M059J (cell line): ENCODE measurements at places on chromosomes 2 and 18. TPM values are rescaled to one million over a fixed set of nuclear protein-coding genes. Genes with fewer than 3 reads are reported as not detected.

Gene MROH2A
- total RNA-seq = not detected in 2 replicates

Gene CCDC148
- 0.79 TPM in 1 of 2 replicates, not detected in the other for total RNA-seq

Gene AP1S3
- 3.0 and 5.4 TPM in 2 replicates for total RNA-seq

Gene ARHGEF33
- total RNA-seq = 0.02 TPM in 1 of 2 replicates, not detected in the other

Gene ACADL
- total RNA-seq = not detected in 2 replicates

Gene VWC2L
- total RNA-seq = 0.02 TPM in 1 of 2 replicates, not detected in the other

Gene ZNF804A
- total RNA-seq = 1.1 and 1.6 TPM in 2 replicates

DNA sequence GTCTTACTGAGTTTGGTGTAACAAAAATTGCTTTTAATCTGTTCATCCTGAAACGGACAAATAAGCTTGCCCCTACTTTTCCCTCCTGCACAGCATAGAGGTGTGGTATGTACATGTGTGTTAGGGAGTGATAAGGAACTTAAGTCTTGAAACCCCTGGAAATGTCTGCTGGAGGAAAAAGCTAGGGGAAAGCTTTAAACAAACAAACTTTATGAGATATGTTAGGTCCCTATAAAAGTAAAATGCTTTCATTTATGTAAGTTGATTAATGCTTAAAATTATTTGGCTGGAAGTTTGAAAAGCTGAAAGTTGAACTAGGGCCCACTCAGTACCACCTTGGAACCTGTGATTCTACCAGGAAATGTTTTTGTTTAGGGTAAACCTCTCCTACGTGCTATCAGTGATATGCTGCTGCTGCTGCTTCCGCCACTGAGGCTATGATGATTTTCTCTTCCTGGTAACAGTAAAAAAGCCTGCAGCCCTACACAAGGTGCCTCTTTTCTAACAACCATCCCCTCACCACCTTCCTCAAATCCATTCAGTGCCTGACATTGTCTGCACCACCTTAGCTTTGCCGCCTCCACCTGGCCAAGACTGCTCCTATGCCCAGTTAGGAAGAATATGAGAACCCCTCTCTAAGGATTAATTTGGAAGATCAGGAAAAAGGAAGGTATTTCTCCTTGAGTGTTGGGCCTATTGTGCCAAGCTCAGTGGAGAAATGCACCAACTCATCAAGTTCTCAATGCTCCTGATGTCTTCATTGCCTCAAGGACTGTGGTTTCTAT is 2.5 kb upstream of the YES1 start:
- DNase-seq = no peak

- peak; percentile 88 for DNase-seq
Measured at GRCh38 chr18:22348521-22349316, 69.0 kb downstream of the CTAGE1 start.

GRCh38 chr2:4175343-4175742 is 472.0 kb downstream of the DCDC2C start:
- DNase-seq = no peak

DNA sequence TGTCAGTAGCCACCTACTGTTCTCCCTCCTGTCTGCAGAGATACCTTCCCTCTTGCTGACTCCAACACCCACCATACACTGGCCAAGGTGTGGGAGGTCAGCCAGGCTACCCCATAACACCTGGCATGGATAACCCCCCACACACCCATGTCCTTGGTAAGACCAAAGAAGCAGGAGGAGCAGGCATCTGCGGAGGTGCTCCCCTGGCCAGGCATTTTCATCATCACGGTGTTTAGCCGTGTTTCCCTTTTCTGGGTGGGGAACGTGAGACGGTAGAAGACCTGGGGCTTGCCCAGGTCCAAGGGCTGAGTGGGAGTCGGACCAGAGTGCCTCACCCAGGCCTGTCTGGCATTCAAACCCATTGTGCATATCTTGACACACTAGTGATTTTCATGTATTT is 150.3 kb downstream of the SMAD7 start:
- no peak for DNase-seq

DNA sequence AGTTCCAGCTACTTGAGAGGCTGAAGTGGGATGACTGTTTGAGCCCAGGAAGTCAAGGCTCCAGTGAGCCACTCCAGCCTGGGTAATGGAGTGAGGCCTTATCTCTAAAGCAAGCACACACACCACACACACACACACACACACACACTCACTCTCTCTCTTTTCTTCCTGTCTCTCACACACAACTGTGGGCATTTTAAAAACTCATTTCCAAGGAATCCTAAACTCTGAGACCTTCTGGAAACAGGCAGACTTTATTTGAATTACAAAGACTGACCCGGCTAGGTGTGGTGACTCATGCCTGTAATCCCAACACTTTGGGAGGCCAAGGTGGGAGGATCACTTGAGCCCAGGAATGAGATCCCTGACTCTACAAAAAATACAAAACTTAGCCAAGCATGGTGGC is 21.3 kb downstream of the WDSUB1 start:
- peak; percentile 86 for DNase-seq

DNA sequence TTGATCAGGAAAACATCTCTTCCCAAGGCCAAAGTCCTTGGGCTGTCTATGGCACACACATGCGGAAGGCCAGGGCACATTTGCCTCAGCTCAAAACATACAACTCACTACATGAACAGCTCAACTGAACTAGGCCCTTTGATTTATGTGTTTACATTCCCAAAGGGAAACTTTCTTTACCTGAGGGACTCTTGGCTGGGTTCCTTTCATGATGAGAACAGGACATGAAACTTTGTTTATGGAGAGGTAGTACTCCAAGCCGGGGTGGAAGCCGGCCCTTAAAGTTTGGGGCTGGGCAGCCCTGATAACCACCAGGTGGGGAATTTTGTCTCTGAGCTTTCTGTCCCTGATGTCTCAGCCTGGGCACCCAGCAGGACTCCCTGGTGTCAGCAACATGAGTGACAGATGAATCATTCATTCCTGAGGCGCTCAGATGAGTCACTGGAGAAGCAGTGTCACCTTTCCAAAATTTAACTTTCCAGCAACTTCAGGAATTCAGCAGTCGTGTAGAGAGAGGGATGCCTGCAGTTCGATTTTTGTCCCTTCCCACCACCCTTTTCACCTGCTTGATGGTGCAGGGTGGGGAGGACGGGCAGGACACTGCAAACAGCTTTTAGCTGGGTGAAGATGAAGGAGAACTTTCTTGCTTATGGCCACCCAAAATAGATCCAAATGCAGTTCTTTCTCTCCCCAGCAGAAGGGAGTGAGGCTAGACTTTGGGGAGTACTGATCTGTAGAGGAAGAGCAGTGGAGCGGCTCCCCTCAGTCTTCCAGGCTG is 331.6 kb downstream of the DYSF start:
- DNase-seq = peak; percentile 88

DNA sequence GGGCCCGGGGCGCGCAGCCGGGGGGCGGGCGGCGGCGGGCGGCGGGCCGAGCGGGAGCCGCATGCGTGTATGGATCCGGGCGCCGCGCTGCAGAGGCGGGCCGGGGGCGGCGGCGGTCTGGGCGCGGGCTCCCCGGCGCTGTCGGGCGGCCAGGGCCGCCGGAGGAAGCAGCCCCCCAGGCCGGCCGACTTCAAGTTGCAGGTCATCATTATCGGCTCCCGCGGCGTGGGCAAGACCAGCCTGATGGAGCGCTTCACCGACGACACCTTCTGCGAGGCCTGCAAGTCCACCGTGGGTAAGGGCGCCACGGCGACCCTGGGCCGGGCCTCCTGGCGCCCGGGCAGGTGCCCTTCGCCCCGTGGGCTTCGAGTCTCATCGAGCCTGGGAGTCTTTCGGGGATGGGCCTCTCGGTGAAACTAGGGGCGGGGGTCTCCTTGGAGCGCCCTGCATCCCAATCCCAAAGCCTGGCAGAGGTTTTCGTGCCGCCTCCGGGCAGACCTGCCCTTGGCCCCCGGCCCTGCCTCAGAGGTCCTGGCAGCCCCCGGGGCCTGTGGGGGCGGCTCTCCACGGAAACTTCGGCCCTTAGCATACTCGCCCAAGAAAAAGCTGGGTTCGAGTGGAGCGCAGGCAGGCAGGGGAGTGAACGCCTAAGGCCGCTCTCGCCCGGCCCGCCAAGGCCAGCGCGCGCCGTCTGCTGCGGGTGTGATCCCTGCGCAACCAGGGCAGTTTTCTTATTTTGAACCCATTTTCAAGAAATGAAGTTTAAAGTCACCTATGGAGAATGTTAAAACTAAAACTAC is 622 bp downstream of the RAB12 start:
- DNase-seq = peak; percentile 16

DNA sequence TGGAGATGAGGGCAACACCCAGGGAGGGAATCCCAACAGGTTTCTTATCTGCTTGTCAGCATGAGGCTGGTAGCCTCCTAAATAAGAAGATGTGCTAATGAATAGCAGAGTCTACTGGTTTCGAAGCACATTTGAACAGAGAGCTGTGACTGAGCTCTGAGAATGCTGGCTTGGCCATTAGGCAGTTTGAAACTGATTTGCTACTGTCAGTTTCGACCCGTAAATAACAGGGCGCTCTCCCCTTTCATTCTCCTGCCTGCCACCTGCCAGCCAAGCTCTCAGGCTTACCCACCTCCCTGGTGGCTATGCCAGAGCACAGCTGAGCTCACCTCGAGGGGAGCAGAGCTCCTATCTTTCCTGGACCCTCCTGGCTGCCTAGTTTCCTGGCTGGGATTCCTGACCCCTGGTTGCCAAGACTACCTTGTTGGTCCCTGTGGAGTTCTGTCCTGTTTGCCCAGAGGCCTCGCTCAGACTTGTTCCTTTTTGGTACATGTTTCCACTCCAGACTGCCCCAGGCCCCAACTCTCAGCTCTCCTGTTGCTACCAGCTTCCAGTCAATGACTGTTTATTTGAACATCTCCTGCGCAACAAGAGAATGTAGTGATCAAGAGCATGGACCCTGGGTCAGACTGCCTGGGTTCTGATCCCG is 102.3 kb upstream of the ALPP start:
- DNase-seq = no peak

DNA sequence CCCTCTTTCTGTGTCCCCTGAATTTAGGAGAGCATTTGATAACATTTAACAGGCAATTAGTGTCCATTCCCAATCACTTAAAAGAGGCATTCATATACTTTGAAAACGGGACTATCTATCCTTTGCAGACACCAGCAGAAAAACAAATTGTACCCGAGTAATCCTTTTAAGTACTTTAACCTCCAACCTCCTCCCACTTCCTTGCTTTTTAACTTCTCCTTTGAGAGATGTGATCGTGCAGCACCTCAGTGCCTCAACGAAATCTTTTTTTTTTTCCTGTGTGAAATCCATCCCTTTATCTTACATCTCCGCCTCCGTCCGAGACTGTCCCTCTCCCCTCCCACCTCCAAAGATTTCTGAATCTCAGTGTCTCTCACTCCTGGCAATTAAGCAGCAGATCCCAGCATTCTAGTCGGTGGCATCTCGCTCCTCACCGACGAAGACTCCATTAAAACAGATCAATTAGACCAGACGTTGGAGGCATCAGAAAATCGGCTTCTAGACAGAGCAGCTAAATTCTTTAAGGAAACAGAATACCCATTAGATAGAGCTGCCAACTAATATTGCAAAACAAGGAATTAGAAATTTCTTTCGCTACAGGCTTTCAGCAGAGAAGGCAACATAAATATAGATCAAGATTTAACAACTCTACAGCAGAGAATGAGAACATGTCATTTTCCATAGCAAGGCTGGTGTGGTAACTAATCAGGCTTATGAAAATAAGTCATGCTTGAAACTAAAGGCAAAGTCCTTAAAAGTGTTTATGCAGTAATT is 1.9 kb upstream of the TMEFF2 start:
- no peak for DNase-seq

DNA sequence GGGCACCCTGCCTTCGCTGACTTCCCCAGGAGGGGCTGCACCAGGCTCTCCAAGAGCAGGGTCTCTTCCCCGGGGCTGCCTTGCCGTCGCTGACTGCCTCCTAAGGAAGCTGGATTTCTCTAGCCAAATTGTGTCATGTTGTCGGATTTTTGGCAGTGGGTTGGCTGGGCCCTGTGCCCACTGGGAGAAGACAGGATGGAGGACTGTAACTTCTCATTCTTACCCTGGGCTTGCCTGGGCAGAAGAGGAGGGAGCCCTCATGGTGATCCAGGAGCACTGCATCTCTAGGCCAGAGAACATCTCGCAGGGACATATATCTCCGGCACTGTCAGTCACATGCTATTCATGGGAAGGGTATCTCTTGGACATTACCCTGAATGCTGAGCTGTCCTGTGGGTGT is 6.3 kb downstream of the MYO7B start:
- DNase-seq = no peak

GRCh38 chr2:206392118-206392517 is 51.2 kb upstream of the ADAM23 start:
- peak; percentile 41 for DNase-seq

DNA sequence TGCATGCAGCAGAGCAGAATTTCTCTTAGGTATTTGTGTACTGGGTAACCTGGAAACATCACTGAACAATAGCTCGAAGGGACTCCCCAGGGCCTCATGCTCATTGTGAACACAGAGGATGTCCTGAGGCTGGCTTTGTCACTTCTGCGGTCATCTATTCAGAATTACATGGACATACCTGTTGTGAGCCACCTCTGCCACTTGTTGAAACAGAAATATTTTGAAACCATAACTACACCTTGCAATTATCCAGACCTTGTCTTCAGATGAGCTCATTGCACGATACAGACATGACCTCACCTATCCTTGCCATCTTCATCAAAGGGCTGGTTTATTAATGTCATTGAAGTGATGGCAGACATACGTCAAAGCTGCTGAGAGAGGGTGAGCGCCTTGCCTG is 23.4 kb upstream of the CREG2 start:
- DNase-seq = peak; percentile 77

DNA sequence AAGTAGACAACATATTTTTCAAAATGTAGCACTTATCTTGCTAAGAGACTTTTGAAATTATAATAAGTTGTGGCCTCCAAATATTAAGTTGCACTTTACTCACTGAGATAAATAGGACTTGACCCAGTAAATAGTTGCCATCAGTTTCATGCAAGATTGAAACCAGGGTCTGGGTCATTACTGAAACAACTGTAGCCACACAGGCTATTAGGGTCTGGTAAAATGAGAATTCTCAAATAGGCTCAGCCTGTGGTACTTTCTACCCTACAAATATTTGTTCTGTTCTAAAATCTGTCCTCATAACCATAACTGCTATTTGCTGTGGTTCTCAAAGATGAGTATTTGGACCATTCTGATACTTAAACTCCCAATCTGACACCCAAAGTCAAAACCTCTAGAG is 115.4 kb upstream of the STK17B start:
- no peak for DNase-seq

DNA sequence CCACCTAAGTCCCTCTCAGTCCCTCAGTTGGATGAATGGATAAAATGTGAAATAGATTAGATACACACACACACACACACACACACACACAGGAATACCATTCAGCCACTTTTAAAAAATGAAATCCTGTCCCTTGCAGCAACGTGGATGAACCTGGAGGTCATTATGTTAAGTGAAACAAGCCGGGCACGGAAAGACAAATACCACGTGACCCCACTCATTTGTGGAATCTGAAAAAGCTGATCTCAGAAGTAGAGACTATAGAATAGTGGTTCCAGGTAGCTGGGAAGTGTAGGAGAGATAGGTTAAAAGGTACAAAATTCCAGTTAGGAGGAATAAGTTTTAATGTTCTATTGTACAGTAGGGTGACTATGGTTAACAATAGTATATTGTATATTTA is 31.0 kb downstream of the TTC32 start:
- no peak for DNase-seq

- no peak for DNase-seq
Measured at GRCh38 chr18:44730803-44731529, 50.3 kb downstream of the SETBP1 start.
